Brain microvascular endothelial cell (primary cell): ENCODE measurements at places on chromosomes 2 and 18.

DNA sequence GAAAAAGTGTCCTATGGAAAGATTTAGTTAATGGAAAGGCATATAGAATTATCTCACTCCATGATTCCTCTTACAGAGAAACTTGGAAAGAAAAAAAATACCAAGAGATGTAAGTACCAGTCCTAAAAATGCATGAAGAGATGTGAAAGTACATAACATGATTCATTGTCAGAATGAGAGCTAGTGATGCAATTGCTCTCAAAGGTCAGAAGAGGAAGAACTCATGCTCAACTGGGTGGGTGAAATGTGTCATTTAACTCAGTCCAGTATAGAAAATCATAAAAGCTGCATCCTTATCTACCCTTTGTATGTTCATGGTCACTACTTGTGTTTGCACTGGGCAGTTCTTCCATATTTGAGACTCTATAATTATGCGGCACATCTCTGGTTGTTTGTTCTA, 300.0 kb upstream of the PIK3C3 start:
- DNase-seq: no peak

GRCh38 chr2:222919841-222920526, 59.1 kb downstream of the ACSL3 start:
- DNase-seq: peak; percentile 88

DNA sequence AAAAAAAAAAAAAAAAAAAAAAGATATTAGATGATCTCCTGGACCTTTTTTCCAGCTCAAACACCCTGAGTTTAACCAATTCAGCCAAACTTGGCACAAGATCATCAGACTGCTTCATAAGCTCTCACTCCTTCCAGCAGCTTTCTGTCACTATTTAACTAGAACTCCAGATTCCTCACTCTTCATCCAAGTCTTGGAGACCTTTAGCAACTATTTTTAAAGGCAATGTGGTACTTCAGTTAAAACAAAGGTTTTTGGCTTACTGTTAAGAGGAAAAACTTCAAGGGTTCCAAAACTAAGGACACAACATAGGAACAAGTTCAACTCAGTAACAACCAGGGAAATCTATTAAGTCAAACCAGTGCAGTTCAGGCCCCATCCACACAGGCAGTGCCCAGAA, 23.2 kb downstream of the LAMA1 start:
- DNase-seq: no peak

DNA sequence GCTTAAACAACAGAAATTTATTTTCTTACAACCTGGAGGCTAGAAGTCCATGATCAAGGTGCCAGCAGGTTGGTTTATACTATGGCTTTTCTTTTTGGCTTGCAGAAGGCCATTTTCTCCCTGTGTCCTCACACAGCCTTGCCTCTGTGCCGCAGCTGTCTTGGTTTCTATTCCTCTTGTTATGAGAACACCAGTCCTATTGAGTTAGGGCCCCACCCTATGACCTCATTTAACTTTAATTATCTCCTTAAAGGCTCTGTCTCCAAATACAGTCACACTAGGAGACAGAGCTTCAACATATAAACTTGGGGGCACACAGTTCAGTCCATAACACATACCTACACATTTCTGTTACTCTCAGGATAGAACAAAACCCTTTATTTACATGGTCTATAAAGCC, 17.3 kb upstream of the RHOB start:
- DNase-seq: no peak

- DNase-seq: no peak
Measured at GRCh38 chr2:112662704-112663103, 17.0 kb downstream of the SLC20A1 start.

DNA sequence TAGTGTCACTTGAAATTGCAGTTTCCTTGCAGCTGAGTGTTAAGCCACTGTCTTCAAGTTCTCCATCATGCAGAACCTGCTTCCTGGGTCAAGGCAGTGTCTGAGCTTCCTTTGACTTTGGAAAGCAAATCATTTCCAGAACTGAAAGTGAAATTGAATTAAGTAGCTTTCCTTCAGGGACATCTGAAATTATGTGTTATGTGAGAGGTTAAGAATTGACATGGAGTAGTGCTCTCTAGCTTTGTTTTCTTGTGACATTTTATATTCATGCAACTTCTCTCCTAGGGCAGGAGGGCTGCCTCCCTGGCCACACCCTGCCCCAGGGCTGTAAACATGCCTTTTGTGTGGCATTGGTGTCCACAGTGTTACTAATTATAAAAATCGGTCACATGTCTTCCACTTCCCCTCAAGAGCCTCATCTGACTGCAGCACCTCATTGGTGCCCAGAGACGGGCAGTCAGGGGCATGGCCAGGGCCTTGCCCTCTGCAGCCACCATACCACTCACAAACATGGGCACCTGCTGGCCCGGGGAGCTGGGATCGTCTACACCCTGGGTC, 14.4 kb downstream of the RAB12 start:
- DNase-seq: no peak

DNA sequence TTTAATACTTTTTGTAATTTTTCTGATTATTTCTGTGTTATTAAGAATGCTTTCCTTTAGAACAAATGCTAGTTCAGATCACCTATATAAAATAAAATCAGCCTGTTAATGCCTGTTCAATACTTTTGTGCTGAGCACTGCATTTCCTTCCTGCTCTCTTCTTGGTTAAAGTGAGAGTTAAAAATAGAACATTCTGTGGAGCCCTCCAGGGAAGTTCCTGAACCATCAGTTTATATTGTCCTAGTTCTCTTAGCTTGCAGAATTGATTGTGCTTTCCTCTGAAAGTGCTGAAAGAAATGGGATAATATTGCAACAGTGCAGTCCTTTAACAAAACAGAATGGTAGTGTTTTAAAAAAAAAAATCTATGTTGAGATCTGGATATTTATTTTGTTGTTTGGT, 74.6 kb upstream of the UBXN4 start:
- no peak for DNase-seq

GRCh38 chr2:18549083-18549482, 11.4 kb downstream of the RDH14 start:
- no peak for DNase-seq

DNA sequence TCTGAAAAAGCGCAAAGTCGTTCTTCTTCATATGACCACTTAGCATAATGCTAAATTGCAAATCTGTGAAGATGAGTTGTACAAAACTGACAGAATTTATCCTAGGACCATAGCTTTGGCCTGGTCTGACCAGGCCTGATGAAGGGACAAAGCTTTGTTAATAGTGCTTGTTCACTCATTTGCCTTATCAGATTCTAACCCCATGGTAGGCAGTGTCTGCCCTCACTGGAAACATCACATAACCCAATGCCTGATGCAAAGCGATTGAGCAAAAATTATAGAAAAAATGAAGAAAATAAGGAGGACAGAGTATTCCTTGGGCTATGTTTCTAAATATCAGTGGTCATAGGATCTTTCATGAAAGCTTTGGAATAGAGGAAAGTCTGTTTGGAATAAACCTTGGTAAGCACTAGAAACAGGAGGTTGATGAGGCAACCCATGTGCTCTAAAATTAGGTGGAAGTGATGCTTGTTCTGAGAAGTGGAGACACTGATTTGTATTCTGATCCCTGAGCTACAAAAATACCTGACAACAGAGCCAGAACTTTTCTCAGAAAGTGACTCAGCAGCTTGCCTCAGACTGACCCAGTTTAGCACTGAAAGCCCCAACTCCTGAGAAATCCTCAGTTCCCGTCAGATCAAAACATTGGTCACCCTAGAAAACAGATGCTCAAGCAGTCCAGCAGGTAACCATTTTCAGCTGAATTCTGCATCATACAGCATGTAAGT, 131.4 kb upstream of the MAPRE2 start:
- peak; percentile 76 for DNase-seq

GRCh38 chr2:21020031-21020667, 23.7 kb downstream of the APOB start:
- no peak for DNase-seq

- DNase-seq: no peak
Measured at GRCh38 chr2:239457586-239458445, 57.0 kb upstream of the HDAC4 start.

GRCh38 chr2:80499095-80499494, 194.5 kb upstream of the LRRTM1 start:
- DNase-seq: peak; percentile 22

GRCh38 chr2:217399291-217399690, 539.4 kb upstream of the TNP1 start:
- DNase-seq: peak; percentile 79

GRCh38 chr2:16640001-16640700, 25.5 kb downstream of the CYRIA start:
- DNase-seq: no peak

GRCh38 chr2:207920321-207920720, 105.0 kb downstream of the PLEKHM3 start:
- DNase-seq: no peak

- DNase-seq: no peak
Measured at GRCh38 chr2:148979919-148980277, 58.6 kb upstream of the LYPD6B start.

DNA sequence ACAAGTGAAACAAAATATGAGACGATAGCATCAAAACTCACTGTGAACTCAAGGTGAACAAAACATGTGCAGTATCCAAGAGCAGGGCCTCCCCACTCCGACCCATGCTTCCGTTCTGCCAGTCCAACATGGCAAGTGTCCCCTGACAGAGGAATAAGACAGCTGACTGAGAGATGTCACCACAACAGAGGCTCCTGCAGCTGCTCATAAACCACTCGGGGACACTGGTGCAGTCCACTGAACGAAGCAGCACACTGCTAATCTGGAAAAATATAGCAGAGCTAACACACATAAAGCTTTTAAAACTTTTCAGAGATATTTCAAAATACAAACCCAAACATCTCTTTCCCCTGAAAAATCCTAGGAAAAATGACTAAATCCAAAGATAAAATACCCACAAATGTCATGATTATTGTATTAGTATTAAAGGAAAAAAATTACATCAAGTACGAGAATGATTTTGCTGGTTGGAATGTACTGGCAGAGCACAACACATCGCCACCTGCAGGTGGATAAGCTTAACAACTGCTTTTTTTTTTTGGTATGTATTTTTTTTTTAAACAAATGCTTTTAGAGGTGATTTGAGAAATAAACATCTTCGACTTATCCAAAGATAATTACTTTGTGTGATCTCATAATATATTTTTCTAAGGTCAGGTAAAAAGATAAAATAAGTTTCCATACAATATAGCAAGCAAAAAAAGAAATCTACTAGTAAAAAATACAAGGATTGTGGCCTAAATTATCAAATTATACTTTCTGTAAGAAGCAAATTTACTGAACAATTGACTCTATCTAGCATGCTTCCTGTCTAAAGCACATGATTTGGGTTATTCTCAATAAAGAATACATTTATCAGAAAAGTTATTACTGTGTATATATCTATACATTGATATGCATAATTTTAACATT, 18.6 kb downstream of the THADA start:
- peak; percentile 33 for DNase-seq

DNA sequence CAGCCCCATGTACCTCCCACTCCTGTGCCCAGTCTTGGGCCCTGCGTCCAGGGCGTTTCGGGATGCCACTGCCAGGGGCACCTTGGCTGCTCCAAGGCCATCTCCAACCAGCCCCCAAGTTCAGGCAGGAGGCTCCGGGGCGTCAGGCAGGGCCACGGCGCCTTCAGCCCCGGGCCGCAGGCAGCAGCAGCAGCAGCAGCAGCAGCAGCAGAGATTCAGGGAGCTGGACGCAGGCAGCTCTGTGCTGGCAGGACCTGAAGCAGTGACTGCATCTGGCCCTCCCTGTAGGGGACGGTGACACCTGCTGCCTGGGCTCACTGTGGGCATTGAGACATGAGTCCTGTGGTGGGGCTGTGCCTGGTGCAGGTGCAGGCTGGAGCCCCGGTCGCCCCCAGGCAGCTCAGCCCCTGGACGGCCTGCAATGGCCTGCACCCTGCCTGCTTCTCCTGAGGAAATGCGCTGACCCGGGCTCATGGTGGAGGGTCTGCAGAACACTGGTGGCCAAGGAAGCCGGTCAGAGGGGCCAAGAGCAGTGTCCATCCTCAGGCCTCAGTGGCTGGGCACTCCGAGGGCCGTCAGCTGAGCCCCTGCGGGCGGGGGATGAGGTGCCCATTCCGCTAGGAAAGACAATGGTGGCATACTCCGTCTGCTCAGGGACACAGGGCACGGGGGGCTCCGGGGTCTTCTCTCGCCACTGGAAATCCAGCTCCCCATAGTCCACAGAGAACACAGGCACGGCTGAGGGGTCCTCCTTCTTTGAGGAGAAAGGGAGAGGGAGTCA, 8.0 kb downstream of the PDCD1 start:
- DNase-seq: no peak

- no peak for DNase-seq
Measured at GRCh38 chr2:186659383-186659782, 34.5 kb upstream of the FAM171B start.

GRCh38 chr18:30970196-30970816, 72.2 kb downstream of the DSC3 start:
- peak; percentile 12 for DNase-seq
